ENCODE measurements at places on chromosomes 1 and 21.

DNA sequence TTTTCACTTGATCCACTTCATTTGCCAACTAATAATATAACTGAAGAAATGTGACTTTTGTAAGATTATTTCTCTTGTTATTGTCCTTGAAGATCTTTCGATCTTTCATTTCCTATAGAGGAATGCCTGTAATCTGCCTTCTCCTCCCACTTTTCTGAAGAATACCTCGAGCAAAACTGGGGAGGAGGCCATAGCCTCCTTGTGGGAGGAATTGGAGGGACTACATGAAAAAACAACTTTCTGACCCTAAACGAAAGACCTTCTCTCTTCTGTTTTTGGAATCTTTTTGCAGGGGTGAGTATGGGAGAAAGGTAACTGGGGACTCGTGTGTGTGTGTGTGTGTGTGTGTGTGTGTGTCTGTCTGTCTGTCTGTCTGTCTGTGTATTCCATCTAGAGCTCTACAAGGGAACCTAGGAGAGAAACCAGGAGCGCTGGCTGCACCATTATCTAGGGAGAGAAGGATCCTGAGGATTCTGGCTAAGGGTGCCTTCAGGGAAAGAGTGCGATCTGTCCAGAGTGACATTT lies 32.4 kb upstream of the MAB21L3 start:
- no peak for DNase-seq

GRCh38 chr1:181131255-181131941 lies 42.9 kb downstream of the IER5 start:
- DNase-seq = no peak

DNA sequence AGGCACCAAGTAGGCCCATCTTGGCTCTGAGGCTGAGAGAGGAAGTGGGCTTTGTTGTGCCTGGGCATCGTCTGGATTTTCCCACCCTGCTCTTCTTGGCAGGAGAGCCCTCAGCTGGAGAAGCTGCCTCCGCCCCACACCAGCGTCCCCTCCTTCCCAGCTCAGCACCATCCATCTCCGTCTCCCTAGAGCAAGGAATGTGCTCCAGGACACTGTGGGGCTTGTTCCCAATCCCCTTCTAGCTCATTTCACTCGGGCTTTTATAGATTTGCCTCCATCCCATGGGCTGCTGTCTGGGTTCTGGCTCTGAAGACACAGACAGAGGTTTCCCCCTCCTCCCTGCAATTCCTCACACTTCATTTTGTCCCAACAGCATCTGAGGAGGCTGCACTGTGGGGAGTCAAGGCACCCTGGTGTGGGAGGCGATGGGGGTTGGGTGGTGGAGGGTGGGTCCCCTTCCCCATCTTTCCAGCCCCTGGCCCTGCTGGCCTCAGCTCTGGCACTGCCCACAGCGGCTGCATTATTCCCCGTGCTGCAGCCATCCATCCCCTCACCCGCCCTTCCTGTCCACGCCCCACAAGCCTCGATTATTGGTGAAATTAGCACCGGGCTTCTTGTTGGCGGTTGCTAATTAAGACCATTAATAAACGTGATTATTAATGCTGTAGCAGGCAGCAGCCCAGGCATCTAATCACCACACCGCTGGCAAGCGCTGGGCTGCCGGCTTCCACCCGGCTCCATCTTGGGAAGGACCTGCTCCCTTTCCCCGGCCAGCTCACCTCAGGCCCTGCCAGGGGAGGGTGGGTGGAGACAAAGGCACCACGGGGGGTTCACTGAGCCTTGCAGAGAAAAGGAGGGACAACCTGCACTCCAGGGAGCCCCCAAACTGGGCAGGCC lies 21.7 kb downstream of the RHBG start:
- no peak for DNase-seq

GRCh38 chr1:165222580-165222979 lies 133.9 kb downstream of the LMX1A start:
- no peak for DNase-seq

- no peak for DNase-seq
Measured at GRCh38 chr1:219788091-219788490, 140.3 kb downstream of the SLC30A10 start.

DNA sequence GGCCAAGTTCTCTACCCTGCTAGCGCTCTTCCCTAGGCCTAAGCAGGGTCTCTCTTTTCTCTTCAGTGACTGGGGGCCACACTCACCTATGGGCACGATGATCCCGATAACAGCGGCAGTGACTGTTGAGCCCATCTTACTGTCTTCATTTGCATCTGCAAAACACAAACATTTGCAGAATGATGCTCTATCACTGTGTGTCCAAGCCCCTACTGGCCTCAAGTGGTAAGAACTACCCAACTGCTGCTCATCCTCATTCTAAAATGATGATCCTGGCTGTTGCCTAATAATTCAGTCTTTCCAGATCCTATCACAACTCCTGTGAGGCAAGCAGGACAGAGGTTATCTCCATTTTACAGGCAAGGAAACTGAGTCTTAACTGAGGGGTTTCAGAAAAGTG lies 16.7 kb upstream of the MAGOH start:
- no peak for DNase-seq

- no peak for DNase-seq
Measured at GRCh38 chr21:37098751-37099150, 25.7 kb downstream of the TTC3 start.

DNA sequence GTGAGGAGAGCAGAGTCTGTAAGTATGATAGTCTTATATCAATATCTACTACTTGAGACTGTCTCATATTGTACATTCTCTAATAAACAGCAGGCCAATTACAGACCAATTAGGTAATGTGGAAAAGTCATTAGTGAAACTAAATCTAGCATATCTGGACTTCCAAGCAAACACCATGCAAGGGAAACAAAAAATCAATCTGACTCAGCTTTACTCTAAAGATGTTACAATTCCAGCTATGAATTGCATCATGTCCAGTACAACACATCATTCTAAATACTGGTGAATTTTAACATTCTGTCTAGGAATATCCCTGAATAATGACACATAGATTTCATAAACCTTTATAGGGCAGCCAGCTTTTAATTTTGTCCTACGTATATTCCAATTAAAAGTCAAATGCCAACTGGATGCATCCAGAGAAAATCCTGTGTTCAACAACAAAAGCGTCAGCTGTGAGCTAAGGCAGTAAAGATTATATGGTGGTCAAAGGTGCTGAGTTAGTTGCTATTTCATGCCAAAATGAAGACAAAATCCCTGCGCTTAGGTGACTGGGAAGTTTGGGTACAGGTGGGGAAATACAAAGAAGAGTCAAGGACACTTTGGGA lies 159.3 kb downstream of the TTLL7 start:
- DNase-seq = no peak

GRCh38 chr1:228060458-228061190 lies 21.9 kb upstream of the ARF1 start:
- DNase-seq = no peak

DNA sequence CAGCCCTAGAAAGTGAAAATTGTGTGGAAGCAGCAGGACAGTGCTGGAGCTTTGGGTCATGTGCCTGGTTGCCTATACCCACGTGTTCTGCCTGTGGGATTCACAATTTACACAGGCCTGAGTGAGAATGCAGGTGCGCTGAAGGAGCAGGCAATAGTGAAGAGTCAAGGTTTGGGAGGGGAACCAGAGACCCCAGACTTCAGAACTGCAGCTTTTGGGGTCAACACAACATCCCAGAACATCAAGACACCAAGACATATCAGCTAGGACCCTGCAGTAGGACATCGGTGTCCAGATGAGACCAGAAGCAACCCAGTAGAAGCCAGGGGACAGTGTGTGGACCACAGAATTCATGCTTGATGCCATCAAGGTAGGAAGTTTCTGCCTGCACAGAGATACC lies 29.1 kb upstream of the CNIH3 start:
- no peak for DNase-seq

DNA sequence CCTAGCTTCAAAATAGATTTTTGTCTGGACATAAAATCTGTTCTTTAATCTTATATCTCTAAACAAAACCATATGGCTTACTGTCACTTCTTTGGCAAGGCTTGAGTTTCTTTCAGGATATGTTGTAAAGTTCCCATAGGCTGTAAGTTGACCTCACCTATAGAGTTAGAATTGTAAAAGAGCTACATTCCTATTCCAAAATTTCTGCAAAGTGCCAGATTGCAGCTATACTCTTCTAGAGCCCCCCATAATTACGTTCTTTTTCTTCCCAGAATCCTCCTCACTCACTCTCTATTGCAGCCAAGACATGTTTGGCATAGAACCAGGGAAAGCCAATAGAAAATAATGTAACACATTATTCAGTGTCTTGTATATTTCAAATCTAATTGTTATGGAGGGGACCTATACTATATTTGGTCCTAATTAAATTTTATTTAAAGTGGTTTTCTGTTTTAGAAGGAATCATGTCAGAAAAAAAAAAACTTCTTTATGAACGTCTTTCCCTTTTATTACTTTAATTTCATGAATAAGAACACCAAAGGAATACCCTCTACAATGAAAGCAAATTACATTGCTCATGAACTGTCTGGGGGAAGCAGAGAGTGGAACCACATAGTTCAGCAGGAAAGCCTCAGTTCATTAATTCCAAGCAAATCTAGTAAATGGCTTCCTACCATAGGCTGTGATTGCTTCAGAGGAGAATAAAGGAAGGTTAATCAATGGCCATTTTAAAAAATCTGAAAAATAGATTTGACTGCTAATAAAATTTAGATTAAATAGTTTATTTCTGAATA lies 22.3 kb downstream of the CTTNBP2NL start:
- no peak for DNase-seq

- no peak for DNase-seq
Measured at GRCh38 chr1:71054281-71054731, 6.7 kb upstream of the PTGER3 start.

DNA sequence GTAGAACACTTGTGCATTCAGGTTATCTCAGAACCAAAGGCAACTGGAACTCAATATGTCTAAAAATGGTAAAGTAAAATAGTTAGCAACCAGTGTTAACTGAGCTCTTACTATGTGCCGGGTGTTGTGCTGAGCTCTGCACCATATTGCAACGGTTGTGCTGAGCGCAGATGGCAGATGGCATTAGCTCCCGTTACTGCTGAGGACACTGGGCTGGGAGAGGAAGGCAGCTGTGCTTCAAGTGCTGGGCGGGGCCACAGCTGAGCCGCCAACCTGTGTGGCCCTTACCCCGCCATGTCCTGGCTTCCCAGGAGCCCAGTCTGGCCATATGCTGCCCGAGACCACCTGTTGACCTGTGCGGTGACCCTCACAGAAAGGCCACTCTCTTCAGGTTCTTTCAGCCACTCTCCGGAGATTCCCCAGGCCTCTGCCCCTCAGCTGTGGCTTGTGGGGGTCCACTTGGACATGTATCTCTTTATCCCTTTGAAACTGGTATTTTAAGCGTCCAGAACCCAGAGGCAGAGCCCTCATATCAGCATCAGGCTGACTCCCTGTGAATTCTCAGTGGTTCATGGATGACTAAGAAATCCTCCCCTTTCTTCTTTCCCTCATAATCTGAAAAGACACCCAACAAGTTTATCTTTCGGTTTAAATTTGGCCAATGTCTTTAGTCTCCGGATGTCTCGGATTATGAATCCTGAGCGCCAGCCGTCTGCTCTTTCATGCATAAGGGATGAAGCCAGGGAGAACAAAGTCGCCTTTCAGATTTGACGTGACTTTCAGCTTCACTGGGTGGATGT lies 26.4 kb downstream of the LDLRAP1 start:
- DNase-seq = no peak

GRCh38 chr1:183585038-183585437 lies 5.2 kb downstream of the NCF2 start:
- no peak for DNase-seq

Data from HTR-8/SVneo (cell line).